Glutamatergic neuron (in vitro differentiated cells): ENCODE measurements at places on chromosomes 4 and X. TPM values are rescaled to one million over a fixed set of nuclear protein-coding genes. Genes with fewer than 3 reads are reported as not detected.

DNA sequence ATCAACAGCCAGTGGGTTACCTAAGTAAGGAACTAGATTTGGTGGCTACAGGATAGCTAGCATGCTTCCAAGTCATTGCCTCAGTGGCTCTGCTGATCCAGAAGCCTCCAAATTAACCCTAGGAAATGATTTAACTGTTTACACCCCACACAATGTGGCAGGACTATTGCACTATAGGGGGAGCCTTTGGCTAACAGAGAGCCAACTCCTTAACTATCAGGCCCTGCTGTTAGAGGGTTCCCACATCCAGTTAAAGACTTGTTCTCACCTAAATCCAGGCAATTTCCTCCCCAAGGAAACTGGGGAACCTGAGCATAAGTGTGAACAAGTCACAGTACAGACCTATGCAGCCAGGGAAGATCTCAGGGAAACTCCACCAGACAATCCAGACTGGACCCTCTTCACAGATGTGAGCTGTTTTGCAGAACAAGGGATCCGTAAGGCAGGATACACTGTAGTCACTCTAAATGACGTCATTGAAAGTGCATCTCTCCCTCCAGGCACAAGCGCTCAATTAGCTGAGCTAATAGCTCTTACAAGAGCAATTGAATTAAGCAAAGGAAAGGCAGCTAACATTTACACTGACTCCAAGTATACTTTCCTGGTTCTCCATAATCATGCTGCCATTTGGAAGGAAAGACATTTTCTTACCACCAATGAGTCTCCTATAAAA, 185.3 kb upstream of the SPOCK3 start:
- peaks cover 14% of the 10 kb centered on the region for H3K4me1 ChIP-seq
- H3K27ac ChIP-seq = peak overlapping the region; percentile 83
- peaks cover 2% of the 10 kb centered on the region for H3K27me3 ChIP-seq
- no peak for DNase-seq

GRCh38 chrX:101785142-101785541, 125.5 kb upstream of the ARMCX2 start:
- H3K27me3 ChIP-seq = no peaks in the 10 kb centered on the region
- no peaks in the 10 kb centered on the region for H3K4me1 ChIP-seq
- no peaks in the 10 kb centered on the region for H3K36me3 ChIP-seq
- DNase-seq = no peak

GRCh38 chr4:165450871-165451270, 72.1 kb downstream of the CPE start:
- peak; percentile 60 for DNase-seq
- peaks cover 16% of the 10 kb centered on the region for H3K4me1 ChIP-seq
- H3K27me3 ChIP-seq = no peaks in the 10 kb centered on the region
- H3K36me3 ChIP-seq = peaks cover 4% of the 10 kb centered on the region
- peak overlapping the region; percentile 74 for H3K27ac ChIP-seq

- no peak for DNase-seq
- H3K4me1 ChIP-seq = no peaks in the 10 kb centered on the region
- H3K4me3 ChIP-seq = no peak overlapping the region
- no peak overlapping the region for H3K27ac ChIP-seq
Observed at GRCh38 chr4:107388736-107389274, 331.2 kb downstream of the PAPSS1 start.

GRCh38 chr4:68162196-68162595, 32.5 kb upstream of the TMPRSS11F start:
- H3K4me1 ChIP-seq = no peaks in the 10 kb centered on the region
- no peak overlapping the region for H3K27ac ChIP-seq
- H3K36me3 ChIP-seq = no peaks in the 10 kb centered on the region

- peaks cover 2% of the 10 kb centered on the region for H3K4me1 ChIP-seq
- no peaks in the 10 kb centered on the region for H3K36me3 ChIP-seq
- DNase-seq = no peak
- no peaks in the 10 kb centered on the region for H3K27me3 ChIP-seq
- H3K4me3 ChIP-seq = peak overlapping the region; percentile 93
Observed at GRCh38 chrX:101080326-101081124, 1.8 kb downstream of the TMEM35A start.

- peaks cover 12% of the 10 kb centered on the region for H3K4me1 ChIP-seq
- DNase-seq = no peak
- H3K36me3 ChIP-seq = no peaks in the 10 kb centered on the region
- H3K27me3 ChIP-seq = no peaks in the 10 kb centered on the region
- H3K27ac ChIP-seq = no peak overlapping the region
Observed at GRCh38 chrX:118596390-118596789, 100.8 kb downstream of the DOCK11 start.

- H3K27me3 ChIP-seq = peaks cover 5% of the 10 kb centered on the region
- peak overlapping the region; percentile 97 for H3K4me3 ChIP-seq
- peaks cover 17% of the 10 kb centered on the region for H3K4me1 ChIP-seq
Observed at GRCh38 chr4:154416190-154416547, 75.4 kb downstream of the DCHS2 start.

- H3K36me3 ChIP-seq = no peaks in the 10 kb centered on the region
- H3K4me3 ChIP-seq = peak overlapping the region; percentile 85
- peaks cover 2% of the 10 kb centered on the region for H3K27me3 ChIP-seq
- peaks cover 1% of the 10 kb centered on the region for H3K4me1 ChIP-seq
- peak; percentile 43 for DNase-seq
Observed at GRCh38 chr4:174120446-174121295, 162.8 kb downstream of the FBXO8 start.

- H3K4me3 ChIP-seq = no peak overlapping the region
- no peak overlapping the region for H3K27ac ChIP-seq
- H3K27me3 ChIP-seq = no peaks in the 10 kb centered on the region
- no peak for DNase-seq
- H3K36me3 ChIP-seq = no peaks in the 10 kb centered on the region
Observed at GRCh38 chrX:11540532-11541377, 125.0 kb downstream of the ARHGAP6 start.

- H3K27ac ChIP-seq = no peak overlapping the region
- DNase-seq = no peak
- H3K4me3 ChIP-seq = no peak overlapping the region
- H3K36me3 ChIP-seq = no peaks in the 10 kb centered on the region
- no peaks in the 10 kb centered on the region for H3K4me1 ChIP-seq
Observed at GRCh38 chrX:137178392-137178791, 144.6 kb upstream of the GPR101 start.

GRCh38 chr4:19381068-19381467, 870.6 kb upstream of the SLIT2 start:
- H3K27ac ChIP-seq = no peak overlapping the region
- no peaks in the 10 kb centered on the region for H3K27me3 ChIP-seq
- no peak for DNase-seq
- H3K4me1 ChIP-seq = no peaks in the 10 kb centered on the region
- H3K4me3 ChIP-seq = no peak overlapping the region

DNAAF6 gene
- total RNA-seq = not detected
